OCI-M1 (cell line): ENCODE measurements at places on chromosomes 6 and 20.

- DNase-seq, result peak; percentile 77
Observed at GRCh38 chr20:1255675-1256074, 10.4 kb upstream of the SNPH start.

- DNase-seq, result no peak
Observed at GRCh38 chr6:41887331-41887751, 7.8 kb downstream of the USP49 start.

GRCh38 chr20:16759181-16759563 is 11.0 kb downstream of the OTOR start:
- no peak for DNase-seq

GRCh38 chr6:158031381-158032353 is 50.0 kb downstream of the SYNJ2 start:
- DNase-seq, result peak; percentile 92

DNA sequence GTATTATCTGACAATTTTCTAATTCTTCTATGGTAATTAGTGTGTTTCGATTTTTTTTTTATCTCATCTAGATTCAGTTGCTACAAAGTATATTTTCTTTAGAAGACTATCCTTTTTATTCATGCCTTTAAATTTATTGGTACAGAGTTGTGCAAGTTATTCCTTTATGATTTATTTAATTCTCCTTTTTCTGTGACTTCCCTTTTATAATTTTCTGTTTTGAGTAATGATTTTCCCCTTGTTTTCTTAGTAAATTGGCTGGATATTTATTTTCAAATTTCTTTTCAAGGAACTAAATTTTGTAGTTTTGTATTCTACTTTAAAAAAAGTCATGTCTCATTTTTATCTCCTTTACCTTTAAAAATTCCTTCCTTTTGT is 2.4 kb upstream of the IL22RA2 start:
- DNase-seq, result no peak

DNA sequence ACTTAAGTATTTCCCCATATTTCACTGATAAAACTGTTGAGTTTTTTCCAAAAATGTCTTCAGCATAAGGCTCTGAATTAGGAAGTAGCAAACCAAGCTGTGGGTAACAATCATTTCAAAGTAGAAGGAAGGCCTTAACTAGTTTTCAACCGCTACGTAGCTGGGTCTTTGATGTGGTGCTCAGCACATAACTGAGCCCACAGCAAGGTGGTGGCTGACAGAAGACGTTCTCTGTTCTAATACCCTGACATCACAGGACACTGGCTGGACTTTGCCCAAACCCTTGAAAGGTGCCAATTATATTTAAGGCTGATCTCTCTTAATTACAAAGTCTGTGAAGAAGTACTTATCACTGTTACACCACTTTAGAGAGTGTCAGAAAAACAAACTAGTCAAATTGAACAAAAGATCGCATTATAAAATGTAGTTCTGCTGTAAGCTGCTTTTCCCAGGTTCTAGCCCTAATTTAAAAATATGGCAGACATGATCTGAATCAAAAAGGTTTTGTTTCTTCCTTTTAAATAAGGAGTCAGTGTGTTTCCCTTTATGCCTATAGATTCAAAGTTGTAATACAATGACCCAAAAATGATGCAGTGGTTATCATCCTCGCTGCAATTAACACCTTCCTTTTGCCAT is 26.7 kb downstream of the MAN1A1 start:
- DNase-seq, result no peak

- DNase-seq, result no peak
Observed at GRCh38 chr6:10939840-10940239, 53.0 kb downstream of the SYCP2L start.

- DNase-seq, result no peak
Observed at GRCh38 chr6:149363154-149363553, 36.9 kb upstream of the SUMO4 start.

- no peak for DNase-seq
Observed at GRCh38 chr6:122681705-122682104, 71.5 kb downstream of the PKIB start.

DNA sequence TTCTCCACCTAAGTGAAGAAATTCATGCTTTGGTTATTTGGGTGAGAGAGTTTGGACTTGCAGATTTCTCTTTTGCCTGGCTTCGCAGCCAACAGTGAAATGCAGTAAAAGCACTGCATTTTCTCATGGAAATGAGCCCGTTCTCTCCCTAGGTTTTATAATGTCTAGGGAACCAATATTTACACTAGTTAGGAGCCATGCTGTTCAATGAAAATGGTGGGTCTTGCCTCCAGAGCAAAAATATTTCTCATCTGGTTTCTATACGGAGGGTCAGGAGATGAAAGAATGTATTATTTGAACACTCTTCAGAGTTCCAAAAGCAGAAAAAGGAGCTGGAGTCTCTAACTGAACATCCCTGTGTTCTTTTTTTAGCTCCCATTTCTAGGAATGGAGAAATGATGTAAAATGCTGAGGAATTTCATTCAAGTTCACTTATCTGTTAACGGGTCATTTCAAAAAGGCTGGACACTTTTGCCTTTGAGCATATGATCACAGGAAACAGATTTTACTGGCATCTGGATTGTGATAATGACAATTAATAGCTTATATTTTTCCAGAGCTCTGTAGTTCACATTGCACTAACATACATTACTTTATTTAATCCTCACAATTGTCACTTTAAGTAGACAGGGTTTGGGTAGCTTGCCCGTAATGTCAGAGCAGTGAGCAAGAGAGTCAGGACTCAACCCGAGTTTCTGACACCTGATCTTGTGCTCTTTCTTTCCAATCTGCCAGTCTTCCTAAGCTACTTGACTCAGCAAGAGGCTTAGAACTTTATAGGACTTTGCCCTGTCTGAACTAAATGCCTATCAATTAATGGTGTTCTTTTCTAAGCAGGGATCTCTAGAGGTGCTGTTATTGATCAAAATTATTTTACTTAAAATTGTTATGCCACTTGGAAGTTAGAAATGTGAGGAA is 78.0 kb downstream of the PPP1R14C start:
- peak; percentile 51 for DNase-seq

- no peak for DNase-seq
Observed at GRCh38 chr6:10351791-10352190, 63.1 kb downstream of the TFAP2A start.

GRCh38 chr20:14555676-14556075 is 218.3 kb upstream of the FLRT3 start:
- DNase-seq, result no peak

DNA sequence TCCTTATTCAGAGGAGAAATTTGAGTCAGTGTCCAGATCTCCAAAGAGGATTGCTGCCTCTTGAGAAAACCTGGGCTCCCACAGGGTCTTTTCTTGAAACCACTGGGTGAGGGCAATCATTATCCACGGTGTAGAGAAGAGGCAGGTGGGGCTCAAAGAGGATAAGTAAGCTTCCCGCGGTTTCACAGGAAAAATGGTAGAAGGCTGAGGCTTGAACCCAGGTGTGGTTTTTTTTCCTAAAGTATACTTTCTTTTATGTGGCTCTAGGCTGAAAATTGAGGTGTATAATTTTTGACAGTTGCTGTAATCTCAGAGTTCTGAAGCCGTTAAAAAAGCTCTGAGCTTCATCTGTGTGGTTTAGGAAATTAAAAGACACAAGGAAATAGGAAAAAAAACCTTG is 164.5 kb downstream of the FARS2 start:
- DNase-seq, result no peak
